ENCODE measurements at places on chromosomes 1 and 21.

- DNase-seq, result peak; percentile 56
These were observed 21.3 kb downstream of the TMCC2 start for GRCh38 chr1:205248793-205249601.

DNA sequence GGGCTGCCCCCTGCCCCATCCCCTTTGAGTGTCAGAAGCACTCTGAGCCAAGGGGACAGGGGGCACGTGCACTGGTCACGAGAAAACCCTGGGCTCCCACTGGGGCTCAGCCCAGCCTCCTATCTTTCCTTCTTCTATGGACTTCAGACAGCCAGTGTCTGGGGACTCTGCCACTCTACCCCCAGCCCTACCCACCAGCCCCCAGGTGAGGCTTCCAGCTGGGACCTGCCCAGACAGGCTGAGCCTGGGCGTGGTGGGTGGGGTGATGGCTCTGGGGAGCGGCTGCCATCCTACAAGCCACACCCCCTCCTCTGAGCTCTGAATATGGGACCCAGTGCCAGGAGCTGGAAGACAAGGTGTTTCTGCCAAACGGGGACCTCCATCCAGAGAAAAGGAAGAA is 8.0 kb upstream of the SFN start:
- no peak for DNase-seq

DNA sequence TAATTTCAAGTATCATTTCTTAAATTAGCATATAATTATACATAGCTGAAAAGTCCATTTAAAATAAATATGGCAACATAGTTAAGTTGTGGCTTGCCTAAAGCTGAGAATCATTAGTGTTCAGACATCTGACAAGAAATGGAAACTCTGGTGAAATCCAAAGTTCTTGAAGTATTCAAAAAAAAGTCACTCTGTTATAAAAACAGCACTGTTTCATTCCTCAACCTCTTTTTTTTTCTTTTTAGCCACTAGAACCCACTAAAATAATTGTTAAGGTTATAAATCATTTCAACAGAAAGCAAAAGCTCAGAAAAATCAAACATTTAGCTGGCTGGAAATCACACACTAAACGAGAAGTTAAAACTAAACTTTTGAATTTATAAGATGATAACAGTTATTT is 476.7 kb downstream of the LTN1 start:
- DNase-seq, result no peak

GRCh38 chr1:183622884-183623785 is 12.4 kb downstream of the ARPC5 start:
- DNase-seq, result no peak

GRCh38 chr1:99748419-99748818 is 18.0 kb downstream of the FRRS1 start:
- DNase-seq, result no peak

GRCh38 chr1:37811027-37811655 is 3.1 kb upstream of the YRDC start:
- DNase-seq, result peak; percentile 77

DNA sequence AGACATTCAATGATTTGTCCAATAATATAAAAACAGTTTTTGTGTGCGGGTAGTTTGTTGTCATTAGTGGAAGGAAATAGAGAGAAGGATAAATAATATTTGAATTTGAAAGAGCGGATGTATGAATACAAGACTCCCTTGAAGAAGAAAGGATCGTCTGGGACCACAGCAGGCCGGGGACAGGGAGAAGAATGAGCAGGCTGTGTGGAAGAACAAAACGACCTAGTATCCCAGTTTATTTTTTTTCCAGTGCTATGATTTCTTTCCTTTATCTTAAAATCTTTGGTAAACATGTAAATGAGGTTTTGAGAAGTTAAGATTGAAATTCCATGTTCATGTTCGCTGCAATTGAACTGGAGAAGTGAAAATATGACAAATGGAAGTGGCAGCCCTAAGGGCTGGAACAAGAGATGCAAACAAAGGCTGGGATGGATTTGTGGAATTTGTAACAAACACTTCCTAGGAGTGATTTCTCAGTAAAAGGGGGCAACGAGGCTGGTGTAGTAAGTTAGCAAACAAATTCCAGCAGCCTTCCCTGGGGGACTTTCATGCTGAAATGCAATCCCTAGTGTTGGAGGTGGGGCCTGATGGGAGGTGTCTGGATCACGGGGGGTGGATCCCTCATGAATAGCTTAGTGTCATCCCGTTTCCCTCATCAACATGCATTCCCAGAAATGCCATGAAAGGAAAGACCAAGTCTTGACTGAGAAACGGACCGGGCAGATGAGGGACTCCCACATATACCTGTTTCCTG is 10.2 kb upstream of the IFI16 start:
- DNase-seq, result peak; percentile 44

DNA sequence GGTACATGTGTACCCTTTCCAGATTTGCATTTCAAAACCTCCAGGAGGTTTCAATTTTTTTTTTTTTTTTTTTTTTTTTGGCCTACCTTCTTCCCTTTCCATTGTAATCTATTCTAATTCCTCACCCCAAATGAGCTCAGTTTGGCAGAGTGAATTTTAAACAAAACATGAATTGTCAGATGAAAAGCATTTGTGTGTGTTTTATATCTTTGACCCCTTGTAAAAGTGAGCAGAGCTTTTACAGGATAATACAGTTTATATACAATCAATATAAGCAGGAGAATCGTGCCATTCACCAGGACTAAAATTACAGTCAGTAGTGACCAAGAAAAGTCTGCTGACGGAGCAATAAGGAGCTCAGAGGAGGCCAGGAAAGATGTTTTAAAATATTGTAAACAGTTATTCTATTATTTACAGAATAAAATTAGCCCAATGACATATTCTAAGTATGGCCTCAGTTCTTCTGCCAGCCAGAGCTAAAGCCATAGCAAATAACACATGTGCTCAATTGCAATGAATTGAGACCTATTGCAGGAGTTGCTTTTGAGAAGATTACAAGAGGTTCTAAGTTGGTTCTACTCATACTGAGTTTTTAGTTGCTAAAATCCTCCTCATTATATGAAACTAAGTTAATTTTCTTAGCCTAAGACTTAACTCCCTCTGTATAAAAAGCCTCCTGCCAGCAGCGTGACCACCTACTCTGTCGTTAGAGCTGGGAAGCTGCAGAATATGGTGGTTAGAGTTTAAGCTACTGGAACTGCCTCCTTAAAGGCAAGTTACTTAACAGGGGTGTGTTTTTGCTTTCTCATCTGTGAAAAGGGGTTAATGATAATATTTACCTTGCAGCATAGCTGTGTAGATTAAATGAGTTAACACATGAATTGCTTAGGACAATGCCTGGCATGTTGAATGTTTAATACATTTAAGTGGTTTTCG is 50.8 kb upstream of the ZNF326 start:
- DNase-seq, result no peak

GRCh38 chr21:20627594-20627993 is 370.6 kb upstream of the NCAM2 start:
- DNase-seq, result no peak

DNA sequence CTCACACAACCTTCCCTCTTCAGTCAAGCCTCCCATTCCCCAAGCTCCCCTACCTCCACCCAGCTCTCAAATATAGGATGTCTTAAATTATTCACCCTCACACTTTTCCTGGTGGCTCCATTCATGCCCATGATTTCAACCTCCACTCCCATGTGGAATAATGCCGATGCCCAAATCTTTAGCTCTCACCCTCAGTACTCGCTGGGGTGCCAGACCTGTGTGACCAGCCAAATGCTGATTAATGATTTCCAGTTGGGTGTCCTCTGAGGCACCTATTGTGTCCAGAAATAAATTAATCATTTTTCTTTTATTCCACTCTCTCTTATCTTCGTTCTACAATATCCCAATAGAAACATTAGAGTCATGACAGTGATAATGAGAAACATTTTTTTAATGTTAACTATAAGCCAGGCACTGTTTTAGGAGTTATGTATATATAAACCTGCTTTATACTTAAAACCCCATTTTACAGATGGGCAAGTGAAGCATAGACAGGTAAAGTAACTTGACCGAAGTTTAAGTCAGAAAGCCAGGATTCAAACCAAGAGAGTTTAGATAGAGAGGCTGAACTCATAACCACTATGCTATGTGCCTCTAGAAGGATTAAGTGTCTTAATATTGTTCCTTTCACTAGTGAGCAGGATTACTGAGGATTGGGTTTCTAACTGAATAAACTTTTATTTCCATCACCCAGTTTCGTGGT is 209.7 kb downstream of the DUSP10 start:
- DNase-seq, result no peak

- peak; percentile 80 for DNase-seq
These were observed 39.4 kb downstream of the PAFAH2 start for GRCh38 chr1:25958465-25958864.

DNA sequence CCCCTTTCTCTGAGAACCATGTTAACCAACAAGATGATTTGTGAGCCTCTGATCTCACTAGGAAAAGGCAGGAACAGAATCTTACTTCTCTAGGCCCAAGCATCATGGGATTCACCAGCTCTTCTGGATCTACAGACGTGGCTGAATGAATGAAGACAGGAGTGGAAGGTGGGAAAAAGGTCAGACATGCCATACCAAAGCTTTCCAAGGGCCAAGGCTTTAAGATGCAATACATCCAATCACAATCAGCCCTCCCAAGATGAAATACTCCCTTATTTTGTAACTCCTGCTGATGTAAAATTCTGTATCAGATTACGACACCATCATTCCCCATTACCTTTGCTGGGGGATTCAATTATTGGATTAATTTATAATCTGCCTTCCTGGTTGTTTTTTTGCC is 80.9 kb downstream of the SSBP3 start:
- no peak for DNase-seq

GRCh38 chr1:81833722-81834121 is 33.0 kb downstream of the ADGRL2 start:
- DNase-seq, result no peak

- no peak for DNase-seq
These were observed 348.7 kb upstream of the AJAP1 start for GRCh38 chr1:4305526-4306301.

- DNase-seq, result no peak
These were observed 8.7 kb downstream of the S100B start for GRCh38 chr21:46596201-46596600.

GRCh38 chr1:186754542-186755145 is 74.1 kb upstream of the PLA2G4A start:
- no peak for DNase-seq

DNA sequence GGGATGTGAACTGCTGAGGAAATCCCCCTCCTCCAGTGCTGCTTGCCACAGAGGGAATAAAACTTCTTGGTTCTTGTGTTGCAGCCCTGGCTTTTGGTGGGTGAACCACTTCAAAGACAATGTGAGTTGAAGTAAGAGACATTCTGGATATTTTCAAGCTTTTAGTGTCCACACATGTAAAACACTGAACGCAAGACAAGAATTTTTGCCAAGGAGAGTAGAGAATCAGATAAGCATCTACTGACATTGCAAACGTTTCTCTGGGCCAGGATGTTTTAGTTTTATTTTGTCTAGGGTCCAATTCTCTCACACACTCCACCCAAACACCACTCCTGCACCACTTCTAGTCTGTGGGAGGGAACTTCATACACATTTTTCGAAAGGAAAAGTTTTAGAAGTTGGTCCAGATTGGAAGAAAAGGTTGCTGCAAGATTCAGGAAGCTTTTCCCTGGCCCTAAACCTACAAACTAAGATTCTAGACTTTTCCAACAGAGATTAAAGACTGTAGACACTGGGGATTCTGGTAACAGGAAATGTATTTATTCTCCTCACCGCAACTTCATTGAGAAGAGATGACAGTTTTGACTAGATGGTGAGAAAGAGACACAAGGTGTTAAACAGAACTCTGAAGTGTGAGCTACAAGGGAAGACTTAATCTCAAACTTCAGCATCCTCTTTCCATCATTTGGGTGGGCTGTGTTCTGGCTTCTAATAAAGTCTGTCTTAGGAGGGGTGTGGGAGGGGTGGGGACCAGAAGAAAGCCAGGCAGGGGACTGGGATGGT is 16.1 kb downstream of the FASLG start:
- DNase-seq, result no peak

GRCh38 chr1:172909606-172910326 is 141.0 kb downstream of the TNFSF18 start:
- DNase-seq, result peak; percentile 69

- DNase-seq, result no peak
These were observed 51.1 kb upstream of the CTTNBP2NL start for GRCh38 chr1:112344754-112345423.

DNA sequence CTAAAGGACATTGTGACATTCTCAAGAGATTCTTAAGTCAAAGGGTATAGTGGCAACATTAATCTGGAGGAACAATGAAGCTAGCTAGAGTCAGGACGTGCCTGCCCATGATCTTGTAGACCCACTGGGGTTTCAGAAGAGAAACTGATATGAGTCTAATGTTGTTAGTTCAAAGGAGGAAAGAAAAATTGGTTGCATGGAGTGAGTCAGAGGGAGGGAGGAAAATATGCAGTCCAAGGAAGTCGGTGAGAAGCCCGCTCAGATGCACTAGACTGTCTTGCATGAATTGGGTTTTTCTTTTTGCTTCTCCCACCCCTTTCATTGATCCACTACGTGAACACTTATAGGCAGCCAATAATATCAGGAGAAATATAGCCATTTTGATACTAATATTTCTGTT is 53.8 kb upstream of the SYT14 start:
- no peak for DNase-seq

DNA sequence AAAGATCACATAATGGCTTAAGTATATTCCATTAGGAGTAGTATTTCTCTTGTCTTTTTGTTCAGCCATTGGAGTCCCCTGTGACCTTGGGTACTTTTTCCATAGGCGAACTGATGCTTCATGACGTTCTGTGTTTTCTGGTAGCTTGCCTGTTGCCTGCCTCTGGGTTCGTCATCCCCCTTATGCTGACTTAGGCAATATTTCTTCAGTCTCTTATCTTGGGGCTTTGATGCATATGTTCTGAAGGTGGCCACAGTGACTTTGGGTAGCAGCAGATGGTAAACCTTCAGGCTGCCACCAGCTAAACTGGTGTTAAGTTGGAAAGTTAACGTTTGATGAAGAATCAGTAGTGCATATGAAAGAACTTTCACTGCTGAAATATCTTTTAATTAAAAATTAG is 170.2 kb downstream of the RPS6KC1 start:
- no peak for DNase-seq

DNA sequence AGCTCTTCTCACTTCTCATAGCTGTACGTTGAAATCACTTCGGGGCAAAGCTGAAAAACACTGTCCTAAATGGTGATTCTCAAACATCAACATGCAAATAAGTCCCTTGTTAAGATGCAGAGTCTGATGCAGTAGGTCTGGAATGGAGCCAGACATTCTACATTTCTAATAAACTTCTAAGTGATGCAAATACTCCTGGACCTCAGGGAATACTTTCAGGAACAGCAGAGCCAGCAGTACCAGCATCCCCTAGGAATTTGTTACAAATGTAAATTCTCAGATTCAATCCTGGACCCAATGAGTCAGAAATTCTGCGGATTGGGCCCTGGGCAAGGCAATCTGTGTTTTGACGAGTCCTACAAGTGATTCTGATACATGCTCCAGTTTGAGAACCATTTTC is 152.3 kb downstream of the PCNX2 start:
- no peak for DNase-seq

GRCh38 chr1:30447080-30447479 is 276.3 kb downstream of the MATN1 start:
- DNase-seq, result no peak

GRCh38 chr1:90162216-90162615 is 167.3 kb downstream of the ZNF326 start:
- no peak for DNase-seq
